ENCODE measurements at places on chromosomes 2 and 18.

- DNase-seq = peak; percentile 43
Observed at GRCh38 chr2:225025917-225026571, 16.2 kb downstream of the DOCK10 start.

DNA sequence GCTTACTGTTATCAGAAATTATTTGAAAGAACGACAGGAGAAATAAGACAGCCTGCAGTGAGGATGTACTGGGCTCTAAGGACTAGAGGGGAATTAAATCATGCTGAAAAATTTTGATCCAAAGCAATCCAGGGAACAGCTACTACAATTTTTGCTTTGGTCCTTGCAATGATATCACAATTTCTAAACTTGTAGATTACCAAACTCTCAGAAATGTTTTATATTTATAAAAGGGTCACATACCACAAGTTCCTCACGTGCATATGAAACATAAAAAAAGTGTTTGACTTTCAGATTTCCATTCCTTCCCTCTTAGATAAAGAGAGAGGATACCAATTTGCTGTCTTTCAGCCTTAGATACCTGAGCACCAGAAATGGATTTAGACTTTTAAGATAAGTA, 261.2 kb downstream of the STK39 start:
- DNase-seq = peak; percentile 29

GRCh38 chr2:212713681-212714080, 175.1 kb upstream of the ERBB4 start:
- DNase-seq = no peak

GRCh38 chr2:45412754-45413379, 198.2 kb downstream of the SRBD1 start:
- peak; percentile 6 for DNase-seq

GRCh38 chr2:157922815-157923214, 46.7 kb upstream of the ACVR1 start:
- DNase-seq = no peak

GRCh38 chr2:86136141-86136540, 30.1 kb downstream of the PTCD3 start:
- no peak for DNase-seq

DNA sequence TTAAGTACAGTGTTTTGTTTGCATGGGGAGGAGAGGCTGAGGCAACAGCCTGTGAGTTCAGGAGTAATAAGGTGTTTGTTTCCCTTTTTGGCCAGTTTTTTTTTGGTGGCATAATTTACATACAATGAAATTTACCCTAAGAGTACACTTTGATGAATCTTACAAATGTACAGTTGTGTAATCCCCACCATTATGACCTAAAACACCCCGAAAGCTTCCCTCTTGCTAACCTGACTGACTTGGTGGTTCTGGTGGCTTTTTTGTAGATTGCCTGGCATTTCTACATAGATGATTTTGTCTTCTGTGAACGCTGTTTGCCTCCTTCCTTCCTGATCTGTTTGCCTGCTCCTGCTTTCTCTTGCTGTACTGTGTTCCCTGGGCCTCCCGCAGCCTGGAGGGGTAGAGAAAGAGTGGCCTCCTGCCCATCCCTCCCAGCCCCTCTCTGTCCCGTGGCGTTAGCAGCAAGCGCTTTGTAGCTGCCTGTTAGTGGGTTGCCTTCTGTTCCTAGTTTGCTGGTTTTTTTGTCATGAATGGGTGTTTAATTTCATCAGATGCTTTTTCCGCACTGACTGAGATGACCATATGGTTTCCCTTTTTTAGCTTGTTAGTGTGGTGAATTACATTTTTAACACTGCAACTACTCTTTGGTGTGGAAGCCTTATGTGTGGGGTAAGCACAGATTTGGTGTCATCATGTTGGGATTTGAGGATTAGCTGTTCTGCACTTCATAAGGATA, 32.1 kb downstream of the ASAP2 start:
- no peak for DNase-seq

GRCh38 chr2:115285416-115285815, 843.0 kb downstream of the DPP10 start:
- no peak for DNase-seq

GRCh38 chr2:75336451-75336850, 137.1 kb upstream of the TACR1 start:
- no peak for DNase-seq

DNA sequence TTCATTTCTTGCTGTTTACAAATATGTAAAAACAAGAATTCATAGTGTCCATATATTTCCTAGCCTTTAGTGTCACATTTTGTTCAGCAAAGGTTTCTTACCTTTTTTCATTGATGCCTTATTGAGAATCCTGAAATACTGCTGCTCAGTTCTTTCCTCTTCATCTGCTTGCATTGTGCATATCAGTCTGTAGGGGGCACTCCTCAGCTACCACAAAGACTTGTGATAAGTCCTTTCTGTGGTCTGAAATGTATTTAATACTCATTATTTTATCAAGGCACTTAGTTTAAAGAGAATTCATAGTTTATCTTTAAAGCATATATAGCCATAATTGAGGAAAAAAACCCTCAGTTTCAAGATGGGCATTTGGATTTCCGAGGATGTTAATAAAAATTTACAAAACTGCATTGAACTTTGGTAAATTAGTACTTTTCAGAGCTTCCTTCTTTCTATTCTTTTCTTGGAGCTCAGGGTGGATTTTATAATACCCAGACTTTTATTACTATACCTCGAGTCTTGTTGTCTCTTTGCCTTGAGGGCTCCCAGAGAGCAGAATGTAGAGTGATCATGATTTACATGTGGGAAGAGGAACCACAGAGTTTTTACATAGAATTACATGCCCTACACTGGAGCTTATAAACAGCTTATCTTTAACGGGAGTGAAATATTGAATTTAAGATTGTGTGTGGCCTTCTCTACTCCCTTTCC, 570.1 kb downstream of the PLCL1 start:
- peak; percentile 32 for DNase-seq

DNA sequence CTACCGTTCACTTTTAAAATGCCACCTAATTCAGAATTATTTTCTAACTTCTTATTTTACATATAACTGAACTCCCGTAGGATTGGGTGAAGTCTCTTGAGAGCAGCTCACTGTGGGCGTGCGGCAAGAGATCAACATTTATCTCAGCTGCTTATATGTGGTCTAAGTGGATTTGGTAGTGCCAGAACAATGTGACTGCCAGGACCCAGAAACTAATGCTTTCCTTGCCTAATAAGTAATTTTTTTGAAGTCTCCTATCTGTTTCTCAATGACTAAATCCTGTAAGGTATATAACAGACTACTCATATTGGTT, 11.2 kb upstream of the NFE2L2 start:
- peak; percentile 42 for DNase-seq

- DNase-seq = peak; percentile 50
Observed at GRCh38 chr18:24063121-24063731, 48.7 kb downstream of the TTC39C start.

DNA sequence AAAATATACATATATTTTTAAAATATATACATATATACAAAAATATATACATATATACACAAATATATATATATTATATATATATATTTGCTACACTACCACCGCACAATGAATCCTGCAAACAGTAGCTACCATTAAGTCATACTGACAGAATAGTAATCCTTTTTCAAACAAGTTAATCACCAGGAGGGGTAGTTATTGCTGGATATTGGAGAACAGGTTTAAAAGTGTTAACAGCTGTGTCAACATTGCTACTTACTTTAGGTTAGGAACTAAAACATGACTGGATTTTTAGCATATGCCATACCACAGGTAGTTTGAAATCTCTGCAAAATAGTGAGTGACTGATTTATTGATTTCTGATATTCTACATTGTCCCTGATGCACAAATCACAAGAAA, 529.1 kb upstream of the CDH7 start:
- no peak for DNase-seq

- peak; percentile 40 for DNase-seq
Observed at GRCh38 chr2:127422559-127423477, 4.6 kb downstream of the PROC start.

DNA sequence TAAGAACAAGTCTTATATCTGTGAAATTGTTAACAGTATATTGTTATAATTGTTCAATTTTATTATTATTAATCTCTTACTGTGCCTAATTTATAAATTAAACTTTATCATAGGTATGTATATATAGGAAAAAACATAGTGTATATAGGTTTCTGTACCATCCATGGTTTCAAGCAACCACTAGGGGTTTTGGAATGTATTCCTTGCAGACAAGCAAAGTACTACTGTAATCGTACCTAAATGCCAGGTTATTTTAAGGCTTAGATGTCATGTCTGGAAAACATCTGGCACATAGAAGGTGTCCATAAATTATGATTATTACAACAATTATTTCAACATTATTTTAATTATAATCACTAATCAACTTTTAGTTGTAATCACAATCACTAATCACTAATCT, 8.4 kb downstream of the ITSN2 start:
- no peak for DNase-seq

GRCh38 chr2:229669841-229670240, 44.5 kb downstream of the DNER start:
- DNase-seq = no peak

- DNase-seq = no peak
Observed at GRCh38 chr18:75433098-75433497, 5.6 kb upstream of the SMIM21 start.

- no peak for DNase-seq
Observed at GRCh38 chr2:149687052-149687427, 99.5 kb upstream of the MMADHC start.

- no peak for DNase-seq
Observed at GRCh38 chr2:200274116-200275075, 32.1 kb upstream of the SPATS2L start.

DNA sequence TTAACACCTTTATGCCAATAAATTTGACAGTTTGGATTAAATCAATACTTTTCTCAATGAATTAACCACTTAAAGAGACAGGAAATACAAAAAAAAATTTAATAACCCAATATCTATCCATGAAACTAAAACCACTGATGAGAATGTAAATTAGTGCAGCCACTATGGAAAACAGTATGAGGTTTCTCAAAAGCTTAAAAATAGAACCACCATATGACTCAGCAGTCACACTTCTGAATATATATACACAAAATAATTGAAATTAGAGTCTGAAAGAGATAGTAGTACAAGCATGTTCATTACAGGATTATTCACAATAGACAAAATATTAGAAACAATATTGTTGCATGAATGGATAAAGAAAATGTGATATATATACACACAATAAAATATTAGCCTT, 382.1 kb upstream of the SETBP1 start:
- DNase-seq = no peak

GRCh38 chr2:99697811-99698568, 208.2 kb upstream of the REV1 start:
- peak; percentile 83 for DNase-seq

DNA sequence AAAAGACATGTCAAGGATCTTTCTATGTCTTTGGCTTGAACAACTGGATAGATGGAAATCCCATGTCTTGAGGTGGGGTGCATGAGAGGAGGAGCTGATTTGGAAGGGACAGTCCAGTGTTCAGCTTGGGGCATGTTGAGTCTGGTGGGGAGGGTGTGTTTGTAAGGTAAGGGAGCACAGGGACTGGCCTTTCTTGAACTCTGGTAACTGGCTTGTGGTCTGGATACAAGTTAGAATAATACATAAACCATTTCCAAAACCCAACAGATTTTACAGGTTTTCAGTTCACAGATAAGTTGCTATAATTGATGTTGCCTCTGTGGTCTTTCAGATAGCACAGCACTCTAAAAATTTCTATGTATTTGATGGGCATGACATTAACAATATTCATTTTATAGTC, 24.2 kb downstream of the RHBDD1 start:
- DNase-seq = no peak

GRCh38 chr18:74438091-74438490, 19.0 kb downstream of the DIPK1C start:
- DNase-seq = no peak

GRCh38 chr18:45837283-45838070, 12.0 kb downstream of the SIGLEC15 start:
- no peak for DNase-seq

- DNase-seq = no peak
Observed at GRCh38 chr2:159251296-159252173, 35.0 kb downstream of the WDSUB1 start.

DNA sequence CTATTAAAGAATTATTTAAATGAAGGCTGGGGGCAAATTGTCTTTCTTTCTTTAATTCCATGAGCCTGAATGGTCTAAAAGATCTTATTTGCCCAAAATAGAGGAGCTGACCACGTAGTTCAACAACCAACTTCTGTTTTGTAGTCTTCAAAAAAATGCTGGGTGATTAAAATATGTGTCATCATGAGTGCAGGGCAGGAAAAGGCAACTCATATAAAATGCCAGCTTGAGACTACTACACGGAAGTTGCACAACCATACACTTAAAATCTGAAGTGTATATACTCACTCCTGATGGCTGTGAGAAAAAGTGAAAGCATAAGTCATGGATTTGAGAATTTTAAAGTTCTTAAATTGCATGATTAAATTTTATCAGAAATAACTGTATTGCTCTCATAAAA, 210.9 kb downstream of the DYM start:
- DNase-seq = peak; percentile 43

- peak; percentile 20 for DNase-seq
Observed at GRCh38 chr18:59918320-59918755, 18.5 kb downstream of the PMAIP1 start.

DNA sequence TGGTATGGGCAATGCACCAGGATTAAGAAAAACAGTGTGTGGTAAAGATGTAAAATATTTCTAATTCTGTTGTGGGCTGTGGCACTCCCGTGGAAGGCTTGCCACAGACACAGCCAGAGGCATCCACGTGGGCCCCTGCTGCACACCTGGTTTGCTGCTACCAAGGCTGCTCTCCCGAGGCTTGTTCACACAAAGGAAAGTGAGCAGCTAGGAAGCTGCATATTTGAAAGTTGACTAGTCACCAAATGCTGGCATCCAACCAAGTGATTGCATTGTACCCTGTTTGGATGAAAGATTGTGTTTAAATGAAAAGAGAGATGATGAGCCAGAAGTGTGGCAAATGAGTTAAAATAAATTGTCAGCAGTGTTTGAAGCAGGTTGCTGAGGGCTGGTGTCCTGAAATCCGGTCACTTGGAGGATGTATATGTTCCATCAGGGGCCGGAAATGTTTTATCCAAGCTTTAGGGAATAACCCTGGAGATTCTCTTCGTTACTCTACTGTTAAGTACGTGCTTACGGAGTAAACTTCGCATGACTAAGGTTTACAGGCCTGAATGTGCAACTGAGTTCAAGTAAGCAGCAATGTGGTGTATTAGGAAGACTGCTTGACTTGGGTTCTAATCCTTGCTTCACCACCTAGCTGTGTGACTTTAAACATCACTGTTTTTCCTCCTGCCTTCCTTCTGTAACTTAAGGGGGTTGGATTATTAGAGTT, 86.1 kb downstream of the MSH2 start:
- peak; percentile 63 for DNase-seq

DNA sequence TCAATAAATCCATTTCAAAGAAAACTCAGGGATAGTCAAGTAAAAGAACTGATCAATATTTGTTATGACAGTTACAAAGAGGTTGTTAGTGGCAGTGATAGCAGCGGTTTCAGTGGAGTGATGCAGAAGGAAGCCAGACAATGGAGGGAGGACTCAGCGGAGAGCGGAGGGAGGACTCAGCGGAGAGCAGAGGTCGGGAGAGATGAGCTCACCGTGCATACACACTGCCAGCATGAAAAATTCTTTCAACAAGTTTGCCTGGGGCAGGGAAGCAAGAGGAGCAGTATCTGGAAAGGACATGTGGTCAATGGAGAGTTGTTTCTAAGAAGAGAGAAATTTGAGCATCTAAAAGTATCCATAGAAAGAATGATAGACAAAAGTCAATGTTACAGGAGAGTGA, 60.9 kb upstream of the BCL11A start:
- no peak for DNase-seq
